ENCODE measurements at places on chromosomes 16 and 17. TPM values are rescaled to one million over a fixed set of nuclear protein-coding genes. Genes with fewer than 3 reads are reported as not detected.

GPR139 gene
- not detected for total RNA-seq

PPP1R27 gene
- total RNA-seq = not detected

KRTAP17-1 gene
- not detected for total RNA-seq

PITPNM3 gene
- 0.44 TPM for total RNA-seq

SLC5A10 gene
- not detected for total RNA-seq

MYH1 gene
- total RNA-seq = not detected

RPRML gene
- total RNA-seq = not detected

KRT14 gene
- 0.17 TPM for total RNA-seq

LCMT1 gene
- total RNA-seq = 53.2 TPM

NMT1 gene
- total RNA-seq = 118 TPM

CD79B gene
- 0.17 TPM for total RNA-seq

USP36 gene
- total RNA-seq = 17.7 TPM

GFOD2 gene
- total RNA-seq = 15.4 TPM

NPIPA2 gene
- total RNA-seq = 1.2 TPM

TENT4B gene
- 10.5 TPM for total RNA-seq

NAGLU gene
- 61.7 TPM for total RNA-seq

CDH11 gene
- total RNA-seq = 176 TPM

GFAP gene
- total RNA-seq = not detected

CDYL2 gene
- total RNA-seq = 1.2 TPM

PABPN1L gene
- total RNA-seq = not detected

SMTNL2 gene
- 1.2 TPM for total RNA-seq

CBLN1 gene
- not detected for total RNA-seq

C16orf86 gene
- 9.6 TPM for total RNA-seq

NUP88 gene
- 84.5 TPM for total RNA-seq

WBP2 gene
- total RNA-seq = 32.1 TPM

KRTAP9-8 gene
- not detected for total RNA-seq

TMEM235 gene
- total RNA-seq = not detected

KRT20 gene
- total RNA-seq = not detected

IRX5 gene
- not detected for total RNA-seq

CPPED1 gene
- 6.1 TPM for total RNA-seq

BLMH gene
- 33.3 TPM for total RNA-seq

MGRN1 gene
- 43.7 TPM for total RNA-seq

KRTAP4-1 gene
- total RNA-seq = not detected

SALL1 gene
- total RNA-seq = under 0.01 TPM

TNFSF13 gene
- total RNA-seq = 2.0 TPM

PRSS33 gene
- total RNA-seq = not detected

ASPA gene
- 1.2 TPM for total RNA-seq

DHRS7C gene
- not detected for total RNA-seq
